ENCODE measurements at places on chromosomes 1 and 21.

DNA sequence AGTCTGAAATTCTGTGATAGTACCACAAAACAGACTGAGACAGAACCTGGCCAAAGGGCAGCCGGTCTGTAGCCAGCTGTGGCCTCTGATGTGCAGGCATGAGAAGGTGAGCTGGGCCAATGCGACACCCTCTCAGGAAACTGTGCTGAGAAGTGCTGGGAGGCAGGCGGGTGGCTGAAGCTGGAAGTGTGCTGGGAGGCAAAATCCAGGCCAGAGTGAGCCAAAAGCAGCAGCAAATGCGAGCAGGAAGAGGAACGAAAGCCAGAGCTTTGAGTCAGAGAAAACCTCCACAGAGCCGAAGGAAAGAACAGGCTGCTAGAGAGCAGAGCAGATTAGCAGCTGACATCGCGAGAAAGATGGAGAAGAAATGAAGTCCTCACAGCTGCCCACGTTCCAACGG lies 10.2 kb upstream of the ATP13A2 start:
- DNase-seq, result no peak

DNA sequence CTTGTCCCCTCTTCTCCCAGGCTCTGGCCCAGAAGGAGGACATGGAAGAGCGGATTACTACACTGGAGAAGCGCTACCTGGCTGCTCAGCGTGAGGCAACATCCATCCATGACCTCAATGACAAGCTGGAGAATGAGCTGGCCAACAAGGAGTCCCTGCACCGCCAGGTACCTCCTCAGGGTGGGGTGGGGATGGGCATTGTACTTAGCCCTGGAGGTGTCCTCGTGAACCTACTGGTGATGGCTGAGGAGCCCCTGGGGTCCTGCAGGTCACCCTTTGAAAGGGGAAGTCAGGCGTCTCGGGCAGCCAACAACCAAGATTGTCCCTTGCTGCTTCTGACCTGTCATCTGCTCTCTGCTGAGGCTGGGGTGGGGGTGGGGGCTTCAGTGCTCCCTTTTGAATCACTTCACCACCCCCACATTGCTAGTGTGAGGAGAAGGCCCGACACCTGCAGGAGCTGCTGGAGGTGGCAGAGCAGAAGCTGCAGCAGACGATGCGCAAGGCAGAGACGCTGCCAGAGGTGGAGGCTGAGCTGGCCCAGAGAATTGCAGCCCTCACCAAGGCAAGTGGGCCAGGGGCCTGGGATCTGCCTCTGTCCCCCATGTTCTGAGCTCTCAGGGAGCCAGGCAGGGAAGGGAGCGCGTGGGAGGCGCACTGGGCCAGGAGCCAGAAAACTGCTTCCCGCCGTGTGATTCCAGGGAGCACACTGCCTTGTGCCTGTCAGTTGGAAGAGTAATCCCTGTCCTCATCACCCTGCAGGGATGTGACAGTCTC lies 19.7 kb downstream of the PPFIA4 start:
- DNase-seq, result no peak

GRCh38 chr1:218164930-218165700 lies 120.0 kb upstream of the RRP15 start:
- DNase-seq, result no peak

- no peak for DNase-seq
Measured at GRCh38 chr1:200493344-200493743, 83.5 kb upstream of the ZNF281 start.

GRCh38 chr1:51853360-51853759 lies 25.2 kb downstream of the NRDC start:
- DNase-seq, result no peak

- DNase-seq, result no peak
Measured at GRCh38 chr1:197021716-197022115, 44.4 kb downstream of the CFHR5 start.

DNA sequence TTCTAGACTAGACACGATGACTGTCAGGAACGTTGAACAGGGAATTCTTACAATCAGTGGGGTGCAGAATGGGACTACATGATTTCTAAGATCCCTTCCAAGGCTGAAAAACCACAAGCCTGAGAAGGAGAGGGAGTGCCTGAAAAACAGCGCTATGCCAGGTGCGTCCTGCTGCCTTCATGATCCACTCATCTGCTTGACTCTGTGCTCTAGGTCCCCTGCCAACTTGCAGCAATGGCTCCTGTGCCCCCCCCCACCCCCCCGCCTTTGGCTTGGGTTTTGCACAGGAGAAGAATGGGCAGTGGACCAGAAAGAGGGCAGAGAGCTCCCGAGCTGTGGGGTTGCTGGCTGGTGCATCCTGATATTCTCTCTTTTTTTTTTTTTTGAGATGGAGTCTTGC lies 5.9 kb downstream of the SLC2A7 start:
- no peak for DNase-seq
